Fibroblast of skin of left biceps (primary cell): ENCODE measurements at places on chromosomes 4 and X.
A peak's percentile ranks its signal among the peaks of the same experiment; 100 is the strongest.

DNA sequence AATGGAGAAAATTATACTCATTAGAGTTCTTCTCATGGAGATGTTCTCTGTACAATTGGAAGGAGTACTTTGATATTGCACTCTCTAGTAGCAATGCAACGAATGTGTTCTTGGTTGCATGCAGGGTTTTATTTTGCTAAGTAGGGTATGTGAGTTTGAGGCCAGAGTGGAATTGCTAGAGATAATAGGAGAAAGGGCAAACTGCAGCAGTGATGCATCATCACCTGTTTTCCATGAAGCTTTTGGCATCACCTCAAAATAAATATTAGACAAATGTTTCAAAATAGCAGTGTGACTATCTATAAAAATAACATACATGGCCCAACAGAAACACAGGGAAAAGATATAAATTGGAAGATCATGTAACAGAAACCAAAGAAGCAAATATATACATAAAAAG lies 93.3 kb downstream of the TIGD2 start:
- DNase-seq, result no peak

GRCh38 chr4:25370242-25370641 lies 6.8 kb upstream of the ANAPC4 start:
- DNase-seq, result no peak

GRCh38 chrX:46376246-46376885 lies 168.9 kb downstream of the ZNF674 start:
- DNase-seq, result peak; percentile 39

DNA sequence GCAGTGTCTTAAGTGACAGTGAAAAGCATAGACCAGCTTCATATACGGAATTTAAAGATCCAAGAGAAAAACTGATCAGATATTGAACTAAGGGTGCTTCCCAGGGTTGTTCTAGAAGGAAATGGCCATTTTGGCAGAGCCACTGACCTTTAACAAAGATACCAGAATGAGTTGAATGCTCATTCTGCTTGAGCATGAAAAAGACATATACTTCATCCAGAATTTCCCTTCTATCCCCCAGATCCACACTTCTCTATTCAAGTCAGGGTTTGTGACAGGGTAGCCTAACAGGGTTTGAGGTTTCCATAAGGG lies 45.6 kb upstream of the FAM9C start:
- DNase-seq, result no peak

DNA sequence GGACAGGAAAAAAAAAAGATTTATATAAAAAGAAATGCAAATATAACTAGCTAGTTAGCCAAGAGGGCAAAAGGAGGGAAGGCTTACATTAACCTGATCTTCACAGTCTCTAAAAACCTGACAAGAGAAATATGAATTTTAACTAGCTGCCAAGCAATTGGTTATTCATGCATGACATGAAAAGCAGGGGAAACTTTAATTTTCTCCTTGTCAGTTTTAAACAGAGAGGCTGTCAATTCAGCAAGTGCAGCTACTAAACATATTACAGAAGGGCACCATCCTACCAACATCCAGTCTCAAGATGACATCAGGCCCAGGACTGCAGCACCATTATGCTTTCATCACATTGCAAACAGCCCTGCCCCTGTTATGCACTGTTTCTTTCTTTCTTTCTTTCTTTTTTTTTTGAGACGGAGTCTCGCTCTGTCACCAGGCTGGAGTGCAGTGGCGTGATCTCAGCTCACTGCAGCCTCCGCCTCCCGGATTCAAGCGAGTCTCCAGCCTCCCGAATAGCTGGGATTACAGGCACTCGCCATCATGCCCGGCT lies 38.9 kb upstream of the CBR4 start:
- no peak for DNase-seq

- no peak for DNase-seq
Observed at GRCh38 chr4:186104890-186105646, 564 bp downstream of the FAM149A start.

GRCh38 chrX:27987862-27988646 lies 6.8 kb upstream of the DCAF8L1 start:
- no peak for DNase-seq

GRCh38 chrX:131792356-131792749 lies 230.7 kb upstream of the STK26 start:
- no peak for DNase-seq

DNA sequence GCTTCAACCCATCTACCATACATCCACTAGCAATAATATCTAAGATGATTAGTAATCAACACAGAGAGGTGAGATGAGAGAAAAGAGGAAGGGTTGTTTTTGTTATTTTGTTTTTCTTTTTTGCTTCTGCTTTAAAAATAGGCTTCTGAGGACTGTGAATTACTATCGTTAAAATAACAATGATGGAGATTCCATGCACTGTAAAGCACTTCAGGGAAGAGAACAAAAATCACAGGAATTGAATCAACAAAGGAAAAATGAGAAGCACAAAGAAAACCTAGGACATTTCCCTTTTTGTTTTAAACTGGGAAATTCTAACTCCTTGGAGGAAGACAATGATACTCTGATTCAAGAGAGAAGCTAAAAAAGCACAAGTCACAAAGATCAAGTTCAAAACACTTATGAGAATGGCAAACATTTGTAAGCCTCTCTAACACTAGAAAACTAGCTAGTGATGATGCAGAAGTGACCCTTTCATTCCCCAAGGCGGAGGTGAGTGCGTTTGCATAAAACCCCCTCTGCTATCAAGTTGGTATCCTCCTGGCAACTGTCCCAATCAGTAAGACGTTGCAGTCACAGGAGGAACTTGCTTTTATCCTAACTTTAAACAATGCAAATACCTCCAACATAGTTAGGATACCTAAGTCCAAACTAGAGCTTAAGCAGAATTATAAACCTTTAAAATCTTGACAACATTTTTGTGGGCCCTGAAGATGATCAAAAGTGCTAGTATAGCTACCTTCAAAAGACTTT lies 308.5 kb downstream of the CAMK2D start:
- no peak for DNase-seq

- no peak for DNase-seq
Observed at GRCh38 chr4:54986095-54986846, 139.1 kb downstream of the KDR start.

- no peak for DNase-seq
Observed at GRCh38 chr4:122007016-122007415, 55.2 kb upstream of the TRPC3 start.

- no peak for DNase-seq
Observed at GRCh38 chr4:4326166-4326565, 36.1 kb downstream of the ZBTB49 start.
